SHP77 (cell line): ENCODE measurements at places on chromosomes 7 and 10.
A peak's percentile ranks its signal among the peaks of the same experiment; 100 is the strongest.

DNA sequence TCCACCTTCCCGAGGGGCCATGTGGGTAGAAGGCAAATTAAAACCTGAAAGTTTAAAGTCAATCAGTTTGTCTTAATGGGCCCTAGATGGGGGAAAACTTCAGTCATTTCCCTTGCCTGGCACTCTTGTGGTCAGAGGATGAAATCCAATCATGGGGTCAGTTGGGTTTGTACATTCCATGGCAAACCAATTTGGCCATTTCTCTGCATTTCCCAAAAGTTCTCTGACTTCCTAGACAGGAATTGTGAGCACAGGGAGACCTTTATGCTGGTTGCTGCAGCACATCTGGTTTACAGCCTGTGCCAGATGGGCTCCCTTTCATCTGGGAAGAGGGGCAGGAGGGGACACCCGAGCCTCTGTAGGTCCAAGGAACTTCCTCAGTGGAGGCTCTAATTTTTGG, 113.0 kb downstream of the CYP26A1 start:
- no peak for DNase-seq

DNA sequence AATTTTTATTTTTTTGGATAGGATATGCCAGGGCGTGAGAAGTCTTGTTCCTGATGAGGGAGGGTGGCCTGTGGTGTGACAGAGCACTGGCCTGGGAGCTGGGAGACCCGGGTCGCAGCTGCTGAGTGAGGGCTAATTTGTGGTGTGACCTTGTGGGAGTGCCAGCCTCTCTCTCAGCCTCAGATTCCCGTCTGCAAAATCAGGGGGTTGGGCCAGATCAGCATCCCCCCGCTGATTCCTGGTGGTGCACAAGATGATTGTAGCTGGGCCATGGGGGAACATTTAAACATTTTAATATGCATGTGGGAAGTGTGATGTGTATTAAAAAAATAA, 14.9 kb downstream of the TSPAN15 start:
- DNase-seq, result no peak

DNA sequence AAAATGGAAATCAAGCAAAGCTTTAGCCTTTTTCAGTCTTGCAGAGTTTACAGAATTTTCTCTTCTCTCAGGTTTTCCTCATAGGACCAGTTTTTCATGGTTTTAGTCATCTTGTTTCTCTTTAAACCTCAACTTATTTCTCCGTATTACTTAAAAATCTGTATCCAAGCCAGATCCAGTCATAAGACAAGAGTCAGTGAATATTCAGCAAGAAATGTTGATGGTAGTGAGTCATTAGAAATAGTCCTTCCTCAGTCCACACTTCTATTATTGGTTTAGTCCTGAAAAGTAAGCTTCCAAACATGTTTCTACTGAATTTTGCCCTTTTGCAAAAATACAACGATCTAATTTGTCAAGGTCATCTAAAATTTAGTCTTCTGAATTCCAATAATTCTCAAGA, 107.0 kb downstream of the VIM start:
- DNase-seq, result no peak

- DNase-seq, result no peak
Measured at GRCh38 chr7:51114501-51114900, 202.1 kb downstream of the COBL start.

GRCh38 chr10:64209561-64209960, 688.4 kb downstream of the REEP3 start:
- no peak for DNase-seq

DNA sequence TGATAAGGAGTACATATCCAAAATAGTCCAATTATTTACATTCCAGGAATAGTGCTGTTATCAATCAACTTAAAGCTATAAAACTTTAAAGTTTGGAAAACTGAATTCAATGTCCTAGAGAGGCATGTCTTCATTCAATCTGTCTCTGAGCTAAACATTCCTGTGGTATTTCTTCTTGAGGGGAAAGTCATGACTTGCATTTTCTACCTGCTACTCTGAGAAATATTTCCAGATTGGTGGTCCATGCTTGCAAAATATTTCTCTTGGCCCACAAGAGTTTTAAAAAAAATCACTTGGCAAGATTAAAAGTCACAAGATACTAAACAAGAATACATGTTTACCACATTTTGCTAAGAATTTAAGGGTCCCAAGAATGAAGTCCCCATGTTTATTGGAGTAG, 63.6 kb upstream of the HGF start:
- no peak for DNase-seq

- no peak for DNase-seq
Measured at GRCh38 chr7:7212612-7213011, 30.3 kb downstream of the C1GALT1 start.

DNA sequence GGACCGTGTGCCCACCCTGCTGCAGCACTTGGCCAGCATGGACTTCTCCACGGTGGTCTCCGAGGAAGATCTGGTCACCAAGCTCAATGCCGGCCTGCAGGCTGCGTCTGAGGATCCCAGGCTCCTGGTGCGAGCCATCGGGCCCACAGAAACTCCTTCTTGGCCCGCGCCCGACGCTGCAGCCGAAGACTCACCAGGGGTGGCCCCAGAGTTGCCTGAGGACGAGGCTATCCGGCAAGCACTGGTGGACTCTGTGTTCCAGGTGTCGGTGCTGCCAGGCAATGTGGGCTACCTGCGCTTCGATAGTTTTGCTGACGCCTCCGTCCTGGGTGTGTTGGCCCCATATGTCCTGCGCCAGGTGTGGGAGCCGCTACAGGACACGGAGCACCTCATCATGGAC, 1.4 kb downstream of the RBP3 start:
- no peak for DNase-seq

- DNase-seq, result no peak
Measured at GRCh38 chr7:106720641-106721040, 59.7 kb upstream of the CCDC71L start.

DNA sequence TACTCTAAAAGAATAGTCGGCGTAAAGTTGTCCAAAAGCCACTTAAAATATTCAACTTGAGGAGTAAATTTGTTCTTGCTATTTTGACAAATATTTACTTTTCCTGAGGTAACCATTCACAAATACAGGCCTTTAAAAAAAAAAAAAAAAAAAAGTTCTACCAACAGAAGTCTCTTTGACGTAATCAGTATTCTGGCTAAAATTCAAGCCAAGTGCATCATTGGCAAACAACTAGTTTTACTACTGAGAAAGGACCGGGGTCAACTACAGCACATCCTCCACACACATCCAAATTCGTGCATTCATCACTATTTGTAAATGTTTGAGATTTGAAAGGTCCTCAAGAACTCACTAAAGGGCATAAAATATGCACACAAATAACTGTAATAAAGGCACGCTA, 2.0 kb downstream of the OAT start:
- no peak for DNase-seq

GRCh38 chr7:74417419-74417971, 36.2 kb upstream of the GTF2IRD1 start:
- DNase-seq, result peak; percentile 24

DNA sequence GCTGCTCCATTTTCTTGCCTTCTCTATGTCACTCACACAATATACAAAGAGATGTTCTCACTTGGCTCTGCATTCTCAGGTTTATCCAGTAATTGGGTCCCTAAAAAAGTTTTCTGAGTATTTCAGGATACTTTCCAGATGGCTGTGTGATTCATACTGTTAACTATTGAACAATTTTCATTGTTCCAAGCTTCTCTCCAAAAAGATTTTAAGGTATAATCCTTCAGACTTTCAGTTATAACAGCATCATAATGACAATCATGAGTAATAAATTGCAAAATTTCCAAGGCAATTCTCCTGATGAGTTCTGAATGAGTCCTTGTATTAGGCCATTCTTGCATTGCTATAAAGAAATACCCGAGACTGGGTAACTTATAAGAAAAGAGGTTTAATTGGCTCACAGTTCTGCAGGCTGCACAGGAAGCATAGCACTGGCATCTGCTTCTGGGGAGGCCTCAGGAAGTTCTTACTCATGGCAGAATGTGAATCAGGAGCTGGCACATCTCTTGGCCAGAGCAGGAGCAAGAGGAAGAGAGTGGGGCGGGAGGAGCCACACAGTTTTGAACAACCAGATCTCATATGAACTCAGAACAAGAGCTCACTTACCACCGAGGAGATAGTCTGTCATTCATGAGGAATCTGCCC, 148.1 kb downstream of the SLC16A9 start:
- no peak for DNase-seq

DNA sequence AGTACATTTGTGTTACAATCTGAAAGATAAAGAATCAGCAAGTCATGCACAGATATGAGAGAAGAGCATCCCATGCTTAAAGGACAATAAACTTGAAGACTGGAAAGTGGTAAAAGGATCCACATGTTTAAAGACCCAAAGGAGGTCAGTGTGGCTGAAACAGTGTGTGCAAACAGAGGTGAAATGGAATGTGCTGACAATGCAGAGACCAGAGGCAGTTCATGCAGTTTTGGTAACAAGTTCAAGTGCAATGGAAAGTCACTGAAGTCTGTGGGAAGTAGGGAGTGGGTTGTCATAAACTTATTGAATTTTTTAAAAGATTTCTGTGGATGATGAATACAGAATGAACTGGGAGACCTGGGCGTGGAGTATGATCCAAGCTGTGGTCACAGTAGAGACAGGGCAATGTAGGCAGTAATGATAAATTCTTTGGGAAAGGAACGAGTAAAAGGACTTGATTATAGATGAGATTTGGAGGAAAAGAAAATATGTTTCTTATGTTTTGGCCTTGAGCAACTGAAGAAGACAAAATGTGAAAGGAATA, 408.0 kb downstream of the HGF start:
- DNase-seq, result no peak

- DNase-seq, result no peak
Measured at GRCh38 chr10:73003822-73004221, 49.2 kb upstream of the PLA2G12B start.

GRCh38 chr7:128100225-128100948, 69.2 kb upstream of the LRRC4 start:
- DNase-seq, result no peak

GRCh38 chr10:37733822-37734221, 123.6 kb downstream of the ZNF248 start:
- no peak for DNase-seq

GRCh38 chr10:29055101-29055500, 233.8 kb upstream of the LYZL1 start:
- DNase-seq, result no peak

DNA sequence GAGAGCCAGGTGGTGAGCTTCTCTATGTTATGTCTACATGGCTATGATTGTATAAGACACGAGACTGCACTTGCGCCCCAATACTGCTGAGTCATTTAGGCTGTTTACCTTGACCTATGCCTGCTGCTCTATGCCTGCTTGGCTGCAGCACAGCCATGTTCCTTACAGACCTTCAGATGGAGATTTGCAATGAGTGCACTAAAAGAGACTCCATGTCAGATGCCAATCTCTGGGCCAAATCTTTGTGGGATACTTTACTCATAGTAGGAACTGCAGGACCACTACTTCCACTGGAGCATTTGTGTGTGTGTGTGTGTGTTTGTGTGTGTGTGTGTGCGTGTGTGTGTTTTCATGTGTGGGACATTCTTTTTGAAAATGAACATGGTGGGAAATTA, 50.0 kb upstream of the KMT2E start:
- peak; percentile 21 for DNase-seq

DNA sequence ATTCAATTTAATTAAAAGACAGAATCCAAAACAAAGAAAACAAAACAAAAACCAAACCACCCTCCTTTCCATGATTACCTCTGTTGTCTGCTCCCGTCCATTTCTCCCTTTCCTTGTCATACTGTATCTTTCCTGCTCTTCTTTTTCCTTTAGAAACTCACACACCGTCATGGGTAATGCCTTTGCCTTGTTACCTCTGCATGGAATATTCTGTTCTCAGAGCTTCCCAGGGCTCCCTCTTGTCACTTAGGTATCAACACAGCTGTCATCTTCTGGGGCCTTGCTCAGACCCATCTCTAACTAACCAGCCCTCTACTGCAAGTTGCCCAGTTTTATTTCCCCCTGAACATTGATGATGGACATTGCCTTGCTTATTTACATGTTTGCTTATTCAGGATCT, 30.2 kb upstream of the GIMAP8 start:
- DNase-seq, result no peak

DNA sequence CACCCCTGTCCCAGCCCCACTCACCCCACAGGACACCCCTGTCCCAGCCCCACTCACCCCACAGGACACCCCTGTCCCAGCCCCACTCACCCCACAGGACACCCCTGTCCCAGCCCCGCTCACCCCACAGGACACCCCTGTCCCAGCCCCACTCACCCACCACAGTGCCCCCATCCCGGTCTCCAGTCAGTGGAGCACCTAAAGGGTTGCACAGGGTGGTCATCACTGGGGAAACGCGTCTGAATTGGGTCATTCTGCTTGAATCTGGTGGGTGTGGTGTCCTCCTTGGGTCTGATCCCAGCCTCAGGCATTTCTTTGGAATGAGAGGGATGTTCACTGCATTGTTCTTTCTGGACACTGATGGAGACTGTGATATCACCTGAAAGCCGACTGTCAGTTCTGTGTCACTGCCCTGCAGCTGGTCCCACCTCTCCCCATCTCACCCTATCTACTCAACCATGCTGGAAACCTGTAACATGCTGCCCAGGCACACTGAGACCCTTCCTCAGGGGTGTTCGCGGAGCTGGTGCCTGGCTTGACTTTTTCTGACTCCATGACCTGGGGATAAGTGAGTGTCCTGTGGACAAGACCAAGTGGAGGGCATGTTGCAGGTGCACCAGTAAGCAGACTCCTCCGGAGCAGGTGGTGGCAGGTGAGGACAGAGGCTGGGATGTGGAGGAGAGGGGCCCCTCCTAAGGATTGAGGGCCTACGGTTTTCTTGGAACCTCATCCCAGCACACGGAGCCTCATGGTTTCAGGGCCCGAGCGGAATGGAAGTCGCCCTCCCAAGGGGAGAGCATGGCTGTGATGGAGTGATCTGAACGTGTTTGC, 262.5 kb upstream of the PPP2R2D start:
- DNase-seq, result no peak

DNA sequence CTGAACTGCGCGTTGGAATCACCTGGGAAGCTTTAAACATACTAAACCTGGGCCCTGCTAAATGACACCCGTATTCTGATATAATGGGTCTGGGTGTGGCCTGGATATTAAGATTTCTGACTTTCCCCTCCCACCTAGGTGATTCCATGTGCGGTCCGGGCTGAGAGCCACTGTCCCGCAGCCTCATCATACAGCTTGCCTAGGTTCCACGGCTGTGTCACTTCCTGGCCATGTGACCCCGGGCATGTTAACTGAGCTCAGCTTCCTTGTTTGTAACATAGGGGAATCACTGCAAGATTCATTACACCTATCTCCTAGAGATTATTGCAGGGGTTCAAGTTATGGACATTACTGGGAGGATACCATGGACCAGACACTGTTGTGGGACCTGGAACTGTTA, 472.7 kb upstream of the GALNT17 start:
- DNase-seq, result no peak

DNA sequence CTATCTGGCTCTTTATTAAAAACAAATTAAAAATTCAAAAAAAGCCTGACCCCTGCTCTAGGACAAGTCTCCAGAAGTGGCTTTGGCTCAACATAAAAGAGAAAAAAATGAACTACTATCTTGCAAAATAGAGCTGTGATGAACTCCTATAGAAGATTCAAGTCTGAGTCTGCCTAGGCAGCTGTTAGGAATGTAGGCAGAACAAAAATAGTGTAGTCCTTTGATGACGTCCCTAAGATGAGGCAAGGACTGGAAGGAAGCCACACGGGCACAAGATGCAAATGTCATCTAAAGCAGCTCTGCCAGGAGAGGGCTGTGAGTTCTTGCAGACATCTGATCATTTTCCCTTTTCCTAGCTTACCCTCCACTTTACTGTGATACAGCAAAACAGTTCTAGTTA, 20.5 kb downstream of the ASNS start:
- DNase-seq, result no peak
